ENCODE measurements at places on chromosomes 3 and 15.

- peak; percentile 13 for DNase-seq
Measured at GRCh38 chr3:192566706-192567290, 160.5 kb downstream of the FGF12 start.

DNA sequence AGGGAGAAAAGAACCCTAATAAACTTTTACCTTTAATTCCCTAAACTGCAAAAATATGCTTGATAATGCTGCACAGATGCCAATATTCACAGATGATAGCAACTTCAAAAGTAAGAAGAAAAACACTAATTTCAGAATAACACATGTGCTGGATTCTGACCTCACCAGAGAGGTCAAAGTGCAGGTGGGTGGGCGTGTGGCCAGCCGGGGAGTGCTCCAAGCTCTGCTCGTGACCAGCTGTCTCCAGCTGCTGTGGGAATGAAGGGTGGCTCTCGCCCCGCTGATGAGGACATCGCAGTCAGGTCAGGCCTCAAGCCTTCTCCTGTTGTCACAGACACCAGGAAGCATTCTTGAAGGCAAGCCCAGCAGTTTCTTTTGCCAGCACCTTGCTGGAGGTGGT, 57.1 kb downstream of the ADAMTS17 start:
- DNase-seq, result no peak

DNA sequence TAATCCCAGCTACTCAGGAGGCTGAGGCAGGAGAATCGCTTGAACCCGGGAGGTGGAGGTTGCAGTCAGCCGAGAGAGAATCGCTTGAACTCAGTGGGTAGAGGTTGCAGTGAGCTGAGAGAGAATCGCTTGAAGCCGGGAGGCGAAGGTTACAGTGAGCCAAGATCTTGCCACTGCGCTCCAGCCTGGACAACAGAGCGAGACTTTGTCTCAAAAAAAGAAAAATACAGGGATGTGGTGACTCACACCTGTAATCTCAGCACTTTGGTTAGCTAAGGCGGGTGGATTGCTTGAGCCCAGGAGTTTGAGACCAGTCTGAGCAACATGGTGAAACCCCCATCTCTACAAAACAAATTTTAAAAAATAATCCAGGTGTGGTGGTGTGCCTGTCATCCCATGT, 26.8 kb downstream of the UBE2E1 start:
- DNase-seq, result no peak

DNA sequence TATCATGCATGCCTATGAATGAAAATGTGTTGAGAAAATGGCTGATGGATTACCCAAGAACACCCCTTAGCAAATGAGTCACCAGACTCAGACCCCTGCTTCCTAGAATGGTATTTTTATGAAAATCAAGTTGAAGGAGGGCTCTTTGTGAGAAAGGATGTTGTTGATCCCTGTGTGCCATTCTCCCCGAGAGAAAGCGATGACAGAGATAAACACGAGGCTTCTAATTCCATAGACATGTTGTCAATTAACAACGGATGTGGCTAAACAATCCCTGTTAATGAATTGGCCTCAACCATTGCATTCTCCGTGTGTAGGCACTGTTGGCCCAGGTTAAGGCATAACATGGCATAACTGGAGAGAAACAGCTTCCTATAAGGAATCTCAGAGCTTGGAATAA, 5.8 kb upstream of the OXTR start:
- DNase-seq, result no peak

GRCh38 chr15:29734917-29735572, 87.2 kb downstream of the TJP1 start:
- no peak for DNase-seq

DNA sequence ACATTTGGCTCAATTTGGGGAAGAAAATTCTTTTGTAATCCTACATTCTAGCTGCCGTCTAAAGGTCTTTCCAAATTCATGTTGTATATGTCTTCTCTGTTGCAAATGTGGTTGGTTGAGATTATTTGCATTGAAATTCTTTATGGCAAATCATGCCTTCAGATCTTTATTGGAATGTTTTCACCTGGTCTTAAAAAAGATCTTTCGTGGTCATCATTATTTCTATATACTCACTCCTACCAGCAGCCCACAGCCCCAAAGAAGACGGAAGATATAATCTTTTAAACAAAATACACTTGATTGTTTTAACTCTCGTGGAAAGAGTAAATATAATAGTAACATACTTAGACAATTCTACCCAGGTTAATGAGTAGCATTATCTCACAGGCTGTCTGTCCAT, 41.5 kb upstream of the PPARG start:
- DNase-seq, result no peak

DNA sequence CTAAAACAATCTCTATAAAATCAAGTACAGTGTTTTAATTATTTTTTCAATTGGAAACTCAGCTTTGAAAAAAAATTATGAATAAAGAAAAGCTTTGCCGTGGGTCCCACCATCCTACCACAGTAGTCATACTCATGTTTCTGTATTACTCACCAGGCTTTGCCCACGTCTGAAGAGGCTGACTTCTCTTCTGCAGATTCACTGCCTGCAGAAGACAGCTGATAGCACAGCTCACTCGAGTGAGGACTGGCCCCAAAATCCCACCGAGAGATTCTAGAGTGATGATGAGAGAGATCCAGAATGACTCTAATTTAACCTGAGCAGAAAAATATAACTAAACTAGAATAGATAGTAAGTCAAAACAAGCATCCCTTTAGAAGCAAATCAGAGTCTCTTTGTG, 11.9 kb downstream of the C2CD4B start:
- no peak for DNase-seq
